AG04450 (cell line): ENCODE measurements at places on chromosomes 16 and 17.

- no peak for DNase-seq
Observed at GRCh38 chr16:85935974-85936760, 37.2 kb downstream of the IRF8 start.

GRCh38 chr16:67286441-67287235 lies 7.3 kb downstream of the PLEKHG4 start:
- no peak for DNase-seq

DNA sequence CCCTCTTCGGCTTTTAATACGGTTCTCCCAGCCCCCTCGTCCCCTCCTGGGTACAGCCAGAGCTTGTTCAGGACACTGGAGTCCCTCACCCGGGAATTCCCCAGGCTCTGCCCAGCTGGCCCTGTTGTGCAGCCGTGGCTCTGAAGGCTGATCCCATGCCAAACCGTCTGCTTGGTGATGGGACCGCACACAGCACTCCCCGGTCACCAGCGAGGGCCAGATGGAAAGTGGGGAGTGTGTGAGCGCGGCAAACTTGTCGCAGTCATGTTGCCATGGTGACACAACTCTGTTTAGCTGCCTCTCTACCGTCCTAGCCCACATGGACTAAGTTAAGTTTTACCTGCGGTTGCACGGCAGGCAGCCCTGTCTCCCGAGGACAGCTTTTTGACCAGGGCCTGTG lies 107.9 kb downstream of the RAP1GAP2 start:
- no peak for DNase-seq

DNA sequence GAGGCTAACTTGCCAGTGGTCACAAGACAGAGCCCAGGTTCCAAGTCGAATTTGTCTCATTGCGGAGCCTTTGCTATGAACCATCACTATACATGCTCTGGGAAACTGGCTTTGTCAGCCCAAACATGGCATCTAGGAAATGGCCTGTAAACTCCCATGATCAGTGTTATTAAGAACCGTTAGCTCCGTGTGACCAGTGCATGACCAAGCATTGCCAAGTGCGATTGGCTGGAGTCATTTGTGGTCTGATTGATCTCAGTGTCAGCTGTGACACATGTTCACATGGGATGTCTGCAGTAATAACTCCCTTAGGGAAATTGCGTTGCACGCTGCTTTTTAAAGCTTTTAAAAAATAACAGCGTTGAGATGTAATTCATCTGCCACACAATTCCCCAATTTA lies 18.6 kb upstream of the CDH3 start:
- no peak for DNase-seq

- no peak for DNase-seq
Observed at GRCh38 chr17:28925912-28926365, 23.1 kb upstream of the DHRS13 start.

DNA sequence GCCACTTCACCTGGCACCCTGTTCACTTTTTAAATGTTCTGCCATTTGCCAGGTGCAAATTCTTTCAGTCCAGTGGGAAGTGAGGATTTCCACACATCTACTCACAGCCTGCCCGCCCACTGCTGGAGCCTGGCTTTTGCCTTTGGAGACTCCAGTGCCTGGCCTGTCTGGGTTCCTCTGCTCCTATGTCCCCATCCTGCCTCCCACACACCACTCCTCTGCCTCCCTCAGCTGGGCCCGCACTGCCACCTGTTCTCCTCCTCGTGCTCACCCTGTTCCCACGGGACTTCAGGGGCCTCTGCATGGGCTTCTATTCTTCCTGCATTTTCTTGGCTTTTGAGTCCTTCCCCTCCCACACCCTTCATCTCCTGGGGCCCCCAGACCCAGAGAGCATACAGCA lies 7.9 kb upstream of the NDRG4 start:
- no peak for DNase-seq

DNA sequence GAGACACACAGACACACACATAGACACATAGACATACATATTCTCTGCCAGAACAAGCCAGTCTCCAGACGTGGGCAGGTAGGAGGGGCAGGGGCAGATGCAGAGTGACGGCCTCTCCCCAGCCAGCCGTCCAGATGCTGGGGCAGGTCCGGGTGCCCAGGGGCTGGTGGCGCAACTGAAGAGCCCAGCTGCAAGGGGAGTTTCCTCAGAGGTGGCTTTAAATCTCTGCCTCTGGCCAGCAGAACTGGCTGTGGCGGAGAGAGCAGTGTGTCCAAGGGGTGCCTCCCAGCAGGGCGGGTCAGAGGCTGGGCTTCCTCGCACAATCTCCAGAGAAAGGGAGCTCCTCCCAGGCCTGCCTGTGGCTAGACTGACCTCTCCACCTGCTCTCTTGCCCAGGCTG lies 9.4 kb upstream of the GCGR start:
- DNase-seq = no peak

- DNase-seq = no peak
Observed at GRCh38 chr16:14017886-14018285, 53.2 kb upstream of the MRTFB start.

DNA sequence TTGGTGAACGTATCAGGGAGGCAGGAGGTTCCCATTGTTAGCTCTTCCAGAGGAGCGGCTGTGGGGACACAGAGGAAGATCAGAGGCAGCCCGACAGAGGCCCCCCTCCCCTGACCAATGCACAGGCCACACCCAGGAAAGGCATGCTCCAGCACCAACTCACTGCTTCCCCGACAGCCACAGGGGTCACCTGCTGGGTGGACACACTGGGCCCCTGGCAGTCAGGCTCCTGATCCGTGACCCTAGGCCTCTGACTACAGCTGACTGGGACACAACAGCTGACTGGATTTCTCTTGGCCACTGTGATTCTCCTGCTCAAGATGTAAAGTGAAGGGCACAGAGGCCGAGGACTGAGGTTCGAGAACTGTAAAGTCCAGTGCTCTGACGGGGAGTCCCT lies 63.5 kb downstream of the IL21R start:
- DNase-seq = no peak

DNA sequence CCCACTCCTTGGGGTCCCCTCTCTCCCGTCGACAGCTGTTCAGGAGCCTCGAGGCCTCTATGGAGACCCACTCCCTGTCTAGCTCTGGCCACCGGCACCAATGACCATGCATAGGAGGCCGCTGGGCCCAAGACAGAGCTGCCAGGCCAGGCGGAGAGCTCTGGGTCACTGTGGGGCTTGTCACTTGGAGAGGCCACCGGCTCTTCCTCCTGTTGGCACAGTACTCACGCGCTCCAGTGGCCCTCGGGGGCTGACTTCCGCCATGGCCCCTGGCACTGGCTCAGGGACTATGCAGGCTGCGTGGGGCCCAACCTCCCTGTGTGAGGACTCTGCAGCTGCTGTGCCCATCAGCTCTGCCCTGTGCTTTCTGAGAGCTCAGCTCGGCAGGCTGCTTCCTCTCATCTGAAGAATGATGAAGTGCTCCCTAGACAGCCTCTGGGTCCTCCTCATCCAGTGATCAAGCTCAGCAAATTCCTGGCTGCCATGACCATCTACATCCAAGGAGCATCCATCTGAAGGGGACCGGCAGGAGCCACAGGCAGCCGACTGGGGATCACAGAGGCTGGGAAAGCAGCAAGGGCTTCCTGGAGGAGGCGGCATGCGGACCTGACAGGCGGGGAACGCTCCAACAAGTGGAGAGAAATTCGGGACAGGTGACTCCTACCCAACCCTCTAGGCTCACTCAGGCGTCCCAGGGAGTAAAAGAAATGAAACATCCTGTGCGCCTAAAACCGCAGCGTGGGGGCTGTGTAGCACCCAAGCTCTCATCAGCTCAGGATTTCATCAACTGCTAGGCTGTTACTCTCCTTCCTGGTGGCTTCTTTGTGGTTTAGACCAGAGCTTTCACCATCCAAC lies 16.8 kb downstream of the GALNS start:
- no peak for DNase-seq

DNA sequence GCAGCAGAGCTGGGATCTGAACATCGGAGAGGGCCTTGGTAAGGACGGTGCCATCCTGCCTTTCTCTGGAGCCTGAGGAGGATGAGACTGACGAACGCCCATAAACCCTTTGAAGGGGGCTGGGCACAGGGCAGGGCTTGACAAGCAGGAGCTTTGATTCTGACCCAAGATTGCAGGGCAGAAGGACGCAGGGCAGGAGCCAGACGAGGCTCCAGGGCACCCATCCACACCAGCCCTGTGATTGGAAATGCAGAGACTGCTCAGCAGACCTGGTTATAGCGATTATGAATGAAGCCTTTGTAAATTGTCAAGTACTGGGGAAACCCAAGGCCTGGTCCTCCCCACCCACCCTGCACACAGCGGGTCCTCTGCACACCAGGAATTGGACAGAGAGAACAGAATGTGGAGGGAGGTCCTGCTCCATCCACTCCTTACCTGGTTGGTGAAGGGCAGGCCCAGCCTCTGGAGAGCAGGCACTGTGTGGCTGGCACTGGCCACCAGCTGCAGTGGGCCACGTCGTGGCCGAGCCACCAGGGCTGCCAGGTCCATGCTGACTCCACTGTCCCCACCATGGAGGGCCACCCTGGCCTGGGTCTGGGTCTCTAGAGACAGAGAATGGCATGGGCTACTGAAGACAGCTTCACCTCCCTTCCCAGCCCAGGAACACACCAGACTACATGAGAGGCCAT lies 68.8 kb downstream of the RMI2 start:
- no peak for DNase-seq

DNA sequence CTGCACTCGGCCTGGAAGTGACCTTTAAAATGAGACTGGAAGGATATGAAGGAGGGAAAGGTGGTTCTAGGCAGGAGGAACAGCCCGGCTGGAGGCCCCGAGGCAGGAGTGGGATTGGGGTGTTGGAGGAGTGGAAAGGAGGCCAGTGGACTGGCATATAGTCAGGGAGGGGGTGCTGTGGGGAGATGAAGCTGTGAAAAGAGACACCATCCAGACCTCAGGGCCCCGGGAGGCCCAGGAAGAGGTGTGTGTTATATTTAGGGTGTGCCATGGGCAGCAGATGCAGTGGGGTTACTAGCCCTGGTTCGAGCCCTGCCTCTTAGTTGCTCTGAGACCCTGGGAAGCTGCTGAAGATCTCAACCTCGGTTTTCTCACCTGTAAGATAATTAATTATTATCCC lies 18.9 kb upstream of the DOK4 start:
- DNase-seq = no peak

- peak; percentile 26 for DNase-seq
Observed at GRCh38 chr16:72621651-72622050, 426.3 kb downstream of the ZFHX3 start.
